DMS153 (cell line): ENCODE measurements at places on chromosomes 16 and 17.

GRCh38 chr16:56795011-56795410 lies 65.1 kb downstream of the NUP93 start:
- DNase-seq = no peak

DNA sequence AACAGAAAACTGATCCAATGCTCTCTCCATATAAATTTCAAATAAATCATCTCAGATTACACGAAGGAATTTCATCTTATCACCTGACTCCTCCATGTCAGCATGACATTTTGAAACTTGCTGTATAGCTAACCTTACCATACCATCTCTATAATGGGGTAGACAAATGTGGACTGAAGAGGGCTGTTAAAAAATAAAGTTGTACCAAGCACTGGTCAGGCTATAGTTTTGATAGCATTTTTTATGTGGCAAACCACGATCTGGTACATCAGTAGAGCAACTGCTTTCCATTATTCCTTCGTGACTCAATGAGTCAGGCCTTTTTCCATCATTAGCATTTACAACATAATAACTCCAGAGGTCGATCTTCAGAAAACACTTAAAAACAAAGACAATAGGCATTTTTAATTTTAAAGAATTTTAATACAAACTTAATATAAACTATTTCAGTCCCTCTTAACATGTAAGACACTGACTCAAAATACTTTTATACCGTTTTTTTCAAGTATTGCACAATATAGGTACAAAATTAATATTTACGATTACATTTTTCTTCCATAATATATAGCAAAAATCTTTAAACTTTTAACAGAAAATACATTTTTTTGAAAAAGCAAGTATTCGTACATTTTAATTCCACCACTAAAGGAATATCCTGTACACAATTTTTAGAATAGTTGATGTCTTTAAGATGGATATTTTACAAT lies 4.2 kb downstream of the TOB1 start:
- DNase-seq = no peak

DNA sequence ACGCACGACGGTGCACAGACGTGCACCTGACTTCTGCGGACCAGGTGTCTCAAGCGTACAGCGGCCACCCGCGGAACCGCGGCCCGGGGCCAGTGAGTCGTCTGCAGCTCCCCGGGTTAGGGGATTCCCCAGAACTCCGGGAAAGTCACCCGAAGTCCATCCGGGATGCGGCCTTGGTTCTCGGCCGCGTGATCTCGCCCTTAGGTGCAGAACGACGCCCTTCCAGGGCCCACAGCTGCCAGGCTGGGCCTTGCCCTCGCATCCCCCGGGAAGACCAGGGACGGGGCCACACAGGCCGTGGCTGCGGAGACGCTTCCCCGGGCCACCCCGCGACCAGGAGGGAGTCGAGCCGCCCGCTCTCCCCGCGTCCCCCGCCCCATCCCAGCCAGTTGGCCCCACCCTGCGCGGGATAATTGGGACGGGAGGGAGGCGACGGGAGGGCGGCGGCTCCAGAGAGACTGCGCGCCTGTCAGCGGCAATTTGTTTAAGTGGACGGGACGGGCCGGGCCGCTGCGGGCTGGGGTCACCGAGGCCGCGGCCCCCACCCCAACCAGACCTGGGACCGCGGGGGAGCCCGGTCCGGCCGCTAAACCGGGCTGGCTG lies 3.6 kb upstream of the TBX2 start:
- DNase-seq = no peak

- no peak for DNase-seq
Measured at GRCh38 chr17:32629563-32630190, 142.9 kb downstream of the CDK5R1 start.

DNA sequence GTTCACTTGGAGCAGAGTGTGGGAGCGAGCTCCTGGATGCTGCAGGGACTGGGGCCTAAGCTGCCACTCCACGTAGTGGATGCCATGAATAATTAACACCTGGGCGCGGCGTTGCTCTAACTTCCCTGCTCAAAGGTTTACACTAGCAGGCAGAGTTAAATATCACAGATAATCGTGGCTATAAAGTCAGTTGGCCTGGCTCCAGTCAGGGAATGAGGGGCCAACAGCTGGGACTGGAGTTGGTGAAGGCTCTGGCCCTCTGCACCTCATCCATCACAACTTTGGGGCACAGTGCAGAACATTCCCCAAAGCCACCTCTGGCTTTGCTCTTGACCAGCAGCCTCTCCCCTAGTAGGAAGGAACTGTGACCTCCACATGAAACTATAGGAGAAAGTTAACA lies 10.9 kb downstream of the HOXB4 start:
- DNase-seq = peak; percentile 22

DNA sequence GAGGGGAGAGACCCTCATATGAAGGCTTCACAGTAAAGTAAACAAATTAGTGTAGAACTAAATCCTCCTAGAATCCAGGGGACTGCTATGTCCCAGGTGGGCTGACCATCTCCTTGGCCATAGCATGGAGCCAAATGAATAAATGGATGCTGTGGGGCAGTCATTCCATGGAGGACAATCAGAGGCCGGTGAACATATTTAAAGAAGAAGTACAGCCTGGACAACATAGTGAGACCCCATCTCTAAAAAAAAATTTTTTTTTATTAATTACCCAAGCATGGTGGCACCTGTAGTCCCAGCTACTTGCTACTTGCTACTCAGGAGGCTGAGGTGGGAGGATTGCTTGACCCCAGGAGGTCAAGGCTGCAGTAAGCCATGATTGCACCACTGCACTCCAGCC lies 5.3 kb upstream of the CBFB start:
- DNase-seq = no peak

DNA sequence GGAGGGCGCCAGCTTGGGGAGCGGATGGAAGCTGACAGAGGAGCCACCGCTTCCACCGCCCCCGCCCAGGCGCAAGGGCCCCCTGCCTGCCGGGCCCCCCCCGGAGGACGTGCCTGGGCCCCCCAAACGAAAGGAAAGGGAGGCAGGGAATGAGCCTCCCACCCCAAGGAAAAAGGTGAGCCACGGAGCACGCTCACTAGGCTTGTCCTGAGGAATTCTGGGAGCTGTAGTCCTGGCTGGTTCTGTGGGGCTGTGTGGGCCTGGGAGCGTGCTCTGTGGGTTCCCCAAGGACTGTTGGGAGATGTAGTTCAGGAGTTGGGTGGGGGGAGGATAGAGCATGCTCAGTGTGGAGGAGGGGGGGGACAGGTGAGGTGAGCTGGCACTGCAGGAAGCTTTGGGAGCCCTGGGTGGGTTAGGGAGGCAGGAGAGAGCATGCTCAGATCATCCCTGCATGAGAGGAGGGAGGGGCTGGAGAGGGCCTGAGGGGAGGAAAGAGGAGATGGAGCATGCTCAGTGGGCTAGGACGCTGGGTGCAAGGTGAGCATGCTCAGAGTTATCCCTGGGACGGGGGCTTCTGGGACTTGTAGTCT lies 4.5 kb downstream of the FBXL19 start:
- DNase-seq = peak; percentile 96

DNA sequence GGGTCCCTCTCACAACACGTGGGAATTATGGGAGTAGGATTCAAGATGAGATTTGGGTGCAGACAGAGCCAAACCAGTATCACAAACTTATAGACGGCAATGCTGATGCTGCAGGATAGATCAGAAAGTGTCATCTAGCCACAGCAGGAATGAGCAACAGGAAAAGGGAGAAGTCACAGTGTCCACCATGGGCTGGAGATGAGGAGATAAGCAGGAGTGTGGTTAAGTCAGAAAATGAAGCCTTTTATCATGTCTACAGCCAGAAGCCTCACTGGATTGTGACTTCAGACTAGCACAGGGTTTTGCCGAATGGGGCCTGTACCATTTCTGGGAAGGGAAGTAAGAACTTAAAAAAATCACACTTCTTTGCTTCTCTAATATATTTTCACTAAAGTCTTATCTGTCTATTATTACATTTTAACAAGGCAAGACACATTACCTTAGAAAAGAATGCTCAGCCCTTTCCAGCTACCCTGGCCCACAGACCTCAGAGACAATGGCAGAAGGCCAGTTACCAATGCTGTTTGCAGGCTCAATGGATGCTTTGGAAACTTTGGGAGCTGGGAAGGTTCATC lies 490.2 kb upstream of the SALL1 start:
- no peak for DNase-seq

- DNase-seq = peak; percentile 52
Measured at GRCh38 chr17:74429604-74430384, 2.1 kb upstream of the GPRC5C start.

- peak; percentile 80 for DNase-seq
Measured at GRCh38 chr16:83356266-83356665, 451.5 kb upstream of the HSBP1 start.

- peak; percentile 21 for DNase-seq
Measured at GRCh38 chr17:82228842-82229697, at the start of gene SLC16A3. TSS of gene SLC16A3 (plus strand) at chr17:82229042. CDS start at chr17:82236009, 6,967 bp downstream.

DNA sequence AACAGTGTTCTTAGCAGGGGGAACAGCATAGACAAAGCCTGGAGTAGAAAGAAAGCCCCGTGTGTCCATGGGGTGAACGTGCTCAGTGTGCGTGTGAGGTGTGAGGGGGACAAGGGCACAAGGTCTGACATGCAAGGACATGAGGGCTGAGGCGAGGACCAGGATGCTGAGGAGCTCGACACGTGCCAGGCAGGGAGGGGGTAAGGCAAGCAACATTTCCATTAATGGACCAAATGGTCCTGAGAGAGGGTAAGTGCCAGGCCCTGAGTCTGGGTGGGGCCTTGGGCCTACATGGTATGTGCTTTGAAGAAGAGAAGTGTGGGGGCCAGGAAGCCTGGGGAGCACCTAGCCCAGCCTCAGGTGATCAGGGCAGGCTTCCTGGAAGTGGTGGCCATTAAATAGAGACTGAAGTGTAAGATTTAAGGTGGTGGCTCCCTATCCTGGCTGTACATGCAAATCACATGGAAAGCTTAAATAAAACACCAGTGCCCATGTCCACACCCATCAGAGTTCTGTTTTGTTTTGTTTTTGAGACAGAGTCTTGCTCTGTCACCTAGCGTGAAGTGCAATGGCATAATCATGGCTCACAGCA lies 29.3 kb downstream of the ADCY7 start:
- DNase-seq = no peak

GRCh38 chr17:80433916-80434666 lies 19.1 kb downstream of the ENDOV start:
- DNase-seq = no peak
